ENCODE measurements at places on chromosomes 13 and 19.

DNA sequence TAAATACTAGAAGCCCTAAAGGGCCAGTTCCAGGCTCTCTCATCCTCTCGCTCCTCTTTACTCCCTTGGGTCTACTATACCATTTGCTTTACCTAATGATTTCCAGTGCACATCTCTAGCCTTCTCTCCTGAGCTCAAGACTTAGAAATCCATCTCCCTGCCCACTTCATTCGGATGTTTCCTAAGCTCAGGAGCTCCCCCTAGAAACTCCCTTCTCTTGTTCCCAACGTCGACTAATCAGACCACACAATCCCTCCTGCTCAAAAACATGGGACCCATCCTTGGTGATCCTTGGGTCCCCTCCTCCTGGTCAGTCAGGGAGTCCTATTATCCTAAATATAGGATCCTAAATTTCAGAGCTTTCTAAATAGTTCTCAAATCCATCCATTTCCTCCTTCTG is 21.1 kb upstream of the STK24 start:
- DNase-seq = no peak

DNA sequence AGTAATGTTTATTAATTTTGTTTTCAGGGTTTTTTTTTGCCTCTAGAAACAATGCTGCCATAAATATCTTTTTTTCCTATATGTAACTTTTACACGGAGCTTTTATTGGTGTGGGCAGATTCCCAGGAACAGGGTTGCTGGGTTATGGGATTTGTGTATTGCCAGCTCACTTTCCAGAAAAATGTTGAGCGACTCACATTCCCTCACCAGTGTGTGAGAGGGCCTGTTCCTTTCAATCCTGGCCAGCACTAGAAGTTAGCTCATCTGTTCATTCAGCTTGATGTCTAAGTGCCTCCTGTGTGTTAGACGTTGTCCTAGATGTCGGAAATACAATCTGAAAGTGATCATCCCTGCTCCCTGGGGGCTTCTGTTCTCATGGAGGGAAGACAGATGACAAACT is 2.6 kb downstream of the ZNF71 start:
- DNase-seq = no peak

- peak; percentile 86 for DNase-seq
Observed at GRCh38 chr19:46748325-46749109, 2.3 kb upstream of the STRN4 start.

GRCh38 chr19:18860725-18861124 is 29.0 kb downstream of the UPF1 start:
- DNase-seq = no peak

- DNase-seq = no peak
Observed at GRCh38 chr13:44234566-44234965, 139.1 kb upstream of the SERP2 start.

- no peak for DNase-seq
Observed at GRCh38 chr13:86922936-86923335, 748.2 kb upstream of the SLITRK5 start.

- peak; percentile 69 for DNase-seq
Observed at GRCh38 chr19:47284324-47284899, 9.7 kb downstream of the INAFM1 start.

- peak; percentile 72 for DNase-seq
Observed at GRCh38 chr13:30464496-30465342, 1.0 kb downstream of the HMGB1 start.

DNA sequence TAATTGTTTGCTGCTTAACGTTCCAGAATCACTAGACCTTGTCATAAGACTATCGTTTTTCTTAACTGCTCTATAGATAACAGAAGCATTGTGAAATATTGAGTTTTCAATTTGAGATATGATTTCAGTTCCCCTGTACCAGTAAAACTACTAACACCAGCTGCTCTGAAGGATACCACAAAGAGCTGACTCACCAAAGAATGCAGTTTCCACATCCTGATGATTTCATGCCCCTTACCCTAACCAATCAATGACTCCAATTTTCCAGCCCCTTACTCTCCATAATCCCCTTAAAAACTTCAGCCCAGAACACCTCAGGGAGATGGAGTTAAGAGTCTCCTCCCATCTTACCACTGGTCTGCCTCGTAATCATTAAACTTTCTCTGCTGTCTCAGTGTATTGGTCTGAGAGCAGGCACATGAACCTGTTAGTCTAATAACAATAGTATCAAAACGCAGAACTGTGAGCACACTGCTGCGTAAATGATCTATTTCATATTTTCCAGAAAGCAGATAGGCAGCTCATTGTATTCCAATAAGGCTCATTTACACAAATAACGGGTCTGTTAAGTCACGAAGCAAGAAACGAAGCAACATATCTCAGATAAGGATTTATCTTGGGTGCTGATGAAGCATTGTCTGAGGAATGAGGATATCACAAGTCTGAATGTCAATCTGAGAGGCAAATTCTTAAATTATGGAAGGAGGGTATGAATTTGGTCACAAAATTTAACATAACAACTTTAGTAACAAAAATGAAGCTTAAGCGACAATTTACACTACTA is 14.1 kb upstream of the CCNA1 start:
- DNase-seq = no peak

DNA sequence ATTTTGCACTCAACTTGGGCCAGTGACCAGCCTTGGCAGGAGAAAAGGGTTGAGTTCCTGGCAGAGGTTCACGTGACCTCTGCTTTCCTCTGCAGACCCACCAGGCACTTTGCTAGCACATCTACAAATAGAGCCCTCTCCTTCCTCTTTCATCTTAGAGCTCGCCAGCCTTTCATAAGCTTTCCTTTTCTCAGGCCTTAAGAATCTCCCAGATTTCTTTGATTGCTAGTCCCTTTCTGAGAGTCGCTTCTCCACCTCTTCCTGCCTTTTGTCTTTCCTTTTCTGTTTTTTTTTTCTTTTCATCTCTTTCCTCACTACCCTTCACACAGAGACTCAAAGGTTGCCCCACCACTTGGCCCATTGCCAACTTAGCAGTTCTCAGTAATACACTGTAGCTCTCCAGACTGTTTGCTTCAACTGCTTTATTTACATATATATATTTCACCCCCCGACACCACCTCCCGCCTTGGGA is 375.7 kb upstream of the SPRY2 start:
- DNase-seq = no peak

DNA sequence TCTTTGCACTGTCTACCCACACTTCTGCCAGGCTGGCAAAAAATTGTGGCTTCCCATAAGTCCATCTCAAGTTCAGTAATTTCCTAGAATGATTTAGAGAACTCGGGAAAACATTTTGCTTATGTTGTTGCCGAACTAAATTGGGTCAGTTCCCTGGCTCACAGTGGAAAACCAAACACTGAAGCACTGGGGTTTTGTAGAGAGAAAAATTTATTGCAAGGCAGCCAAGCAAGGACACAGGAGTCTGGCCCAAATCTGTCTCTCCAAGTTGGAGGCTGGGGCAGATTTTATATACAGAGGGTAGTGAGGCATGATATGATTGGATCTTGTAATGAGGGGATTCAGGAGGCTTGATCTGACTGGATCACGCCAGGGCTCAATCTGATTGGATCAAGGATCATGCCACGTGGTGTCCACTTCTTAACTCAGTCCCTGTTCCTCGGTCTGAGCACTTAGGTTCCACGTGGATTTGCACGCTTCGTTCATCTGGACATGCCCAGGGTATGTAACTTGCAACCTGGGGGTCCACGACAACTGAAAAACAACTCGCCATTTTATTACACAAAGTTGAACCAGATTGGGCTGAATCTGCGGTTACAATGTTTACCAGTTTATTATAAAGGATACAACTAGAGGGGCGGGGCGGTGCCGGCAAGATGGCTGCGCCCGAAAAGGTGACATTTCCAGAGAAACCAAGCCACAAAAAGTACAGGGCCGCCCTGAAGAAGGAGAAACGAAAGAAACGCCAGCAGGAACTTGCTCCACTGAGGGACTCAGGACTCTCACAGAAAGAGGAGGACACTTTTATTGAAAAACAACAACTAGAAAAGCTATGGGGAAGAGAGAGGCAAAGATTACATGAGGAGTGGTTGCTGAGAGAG is 7.3 kb downstream of the CD209 start:
- DNase-seq = no peak

DNA sequence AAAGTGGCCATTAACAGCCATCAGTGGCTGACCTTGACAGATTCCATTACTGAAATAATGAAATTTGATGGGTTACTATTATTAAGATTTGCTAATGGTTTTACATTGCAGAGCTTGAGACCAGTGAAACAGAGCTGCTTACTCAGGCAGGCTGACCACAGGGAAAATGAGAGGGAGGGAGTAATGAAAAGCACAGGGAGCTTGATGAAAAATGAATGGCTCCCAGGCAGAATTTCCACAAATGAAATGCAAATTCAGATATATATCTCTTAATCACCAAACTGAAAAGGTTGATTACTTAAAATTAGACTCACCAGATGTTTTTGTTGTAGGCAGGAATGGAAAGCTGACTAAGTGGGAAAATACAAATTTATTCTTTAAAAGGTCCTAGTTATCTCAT is 36.1 kb downstream of the HTR2A start:
- no peak for DNase-seq

DNA sequence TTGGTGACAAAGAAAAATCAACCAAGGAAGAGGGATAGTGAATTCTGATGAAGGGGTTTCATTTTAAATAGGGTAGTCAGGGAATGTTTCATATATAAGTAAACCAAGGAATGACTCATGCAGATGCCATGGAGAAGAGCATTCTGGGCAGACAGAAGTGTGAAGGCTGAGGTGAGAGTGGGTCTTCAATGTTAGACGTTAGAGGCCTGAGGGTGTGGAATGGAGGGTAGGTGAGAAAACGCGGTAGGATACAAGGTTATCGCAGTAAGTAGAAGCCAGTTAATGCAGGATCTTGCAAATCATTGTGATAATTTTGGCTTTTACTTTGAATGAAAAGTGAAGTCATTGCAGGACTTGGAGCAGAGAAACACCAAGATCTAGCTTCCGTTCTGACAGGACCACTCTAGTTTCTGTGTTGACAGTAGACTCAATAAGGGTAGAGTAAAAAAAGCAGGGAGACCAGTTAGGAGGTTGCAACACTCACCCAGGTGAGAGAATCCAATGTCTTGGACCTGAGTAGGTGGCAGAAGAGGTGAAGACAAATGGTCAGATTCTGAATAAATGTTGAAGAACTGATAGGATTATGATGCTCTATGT is 225.2 kb upstream of the TMTC4 start:
- DNase-seq = no peak

DNA sequence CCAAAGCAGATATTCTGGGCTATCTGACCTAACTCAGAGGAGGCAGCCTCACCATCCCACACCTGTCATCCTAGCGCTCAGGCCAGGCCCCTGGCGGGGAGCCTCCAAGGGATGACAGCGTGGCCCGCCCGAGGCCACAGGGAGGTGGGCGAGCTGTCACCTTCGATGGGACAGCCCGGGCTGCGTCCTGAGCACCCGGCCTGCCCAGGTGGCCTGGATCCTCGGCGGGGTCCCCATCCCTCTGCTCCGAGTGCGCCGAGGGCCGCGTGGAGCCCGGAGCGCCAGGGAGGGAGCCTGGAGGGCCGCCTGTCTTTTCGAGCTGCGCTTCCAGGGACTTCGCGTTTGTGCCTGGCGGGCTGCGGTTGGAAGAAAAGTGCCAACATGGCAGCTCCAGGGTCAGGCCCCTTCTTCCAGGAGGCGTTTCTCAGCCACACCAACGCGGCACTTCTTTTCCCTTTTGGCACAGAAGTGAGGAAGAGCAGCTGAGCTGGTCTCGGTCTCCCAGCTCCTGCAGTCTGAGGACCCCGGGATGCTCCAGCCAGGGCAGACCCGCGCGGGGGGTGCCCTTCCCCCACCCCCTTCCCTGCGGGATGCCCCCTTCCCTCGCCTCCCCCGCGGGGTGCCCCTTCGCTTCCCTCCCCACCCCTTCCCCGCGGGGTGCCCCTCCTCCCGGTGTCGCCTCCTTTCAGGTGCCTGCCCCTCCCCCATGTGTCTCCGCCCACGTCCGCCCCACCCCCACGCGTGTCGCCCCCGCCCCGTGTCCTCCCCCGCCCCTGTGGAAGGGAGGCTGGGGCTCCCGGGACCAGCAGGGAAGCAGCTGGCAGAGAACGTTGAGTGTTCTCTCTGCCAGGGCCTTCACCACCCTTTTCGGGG is 42.3 kb downstream of the GJA3 start:
- DNase-seq = peak; percentile 34

DNA sequence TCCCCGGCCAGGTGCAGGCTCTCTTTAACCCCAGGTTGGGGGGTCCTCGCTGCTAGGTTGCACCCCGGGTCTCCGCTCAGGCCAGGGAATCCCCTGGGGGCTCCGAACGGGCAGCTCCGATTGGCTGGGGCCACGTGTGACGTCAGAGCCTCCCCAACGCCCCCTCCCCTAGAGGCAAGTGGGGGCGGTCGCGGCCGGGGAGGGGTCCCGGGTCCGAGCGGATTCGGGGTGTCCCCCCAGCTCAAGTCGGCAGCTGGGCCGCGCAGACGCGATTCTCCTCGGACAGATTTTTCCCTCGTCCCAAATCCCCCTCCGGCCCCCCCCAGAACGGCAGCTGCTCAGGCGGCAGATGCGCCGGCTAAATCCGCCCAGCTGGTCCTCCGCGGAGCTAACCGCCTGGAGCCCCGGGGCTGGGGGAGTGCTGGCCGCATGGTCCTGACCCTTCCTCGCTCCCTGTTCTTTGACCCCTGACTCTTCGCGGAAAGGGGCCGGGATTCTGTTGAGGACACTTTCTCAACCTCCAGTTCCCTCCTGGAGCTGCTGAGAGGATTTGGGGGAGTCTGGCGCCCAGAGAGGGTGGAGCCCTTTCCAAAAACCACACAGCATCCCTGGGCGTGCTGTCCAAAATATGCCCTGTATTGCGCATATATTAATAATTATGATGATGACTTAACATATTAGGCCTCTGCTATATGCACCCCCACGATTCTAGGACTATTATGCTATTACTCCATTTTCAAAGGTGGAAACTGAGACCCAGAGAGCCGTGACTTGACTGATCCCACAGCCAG is 25.4 kb upstream of the SEMA6B start:
- peak; percentile 20 for DNase-seq

DNA sequence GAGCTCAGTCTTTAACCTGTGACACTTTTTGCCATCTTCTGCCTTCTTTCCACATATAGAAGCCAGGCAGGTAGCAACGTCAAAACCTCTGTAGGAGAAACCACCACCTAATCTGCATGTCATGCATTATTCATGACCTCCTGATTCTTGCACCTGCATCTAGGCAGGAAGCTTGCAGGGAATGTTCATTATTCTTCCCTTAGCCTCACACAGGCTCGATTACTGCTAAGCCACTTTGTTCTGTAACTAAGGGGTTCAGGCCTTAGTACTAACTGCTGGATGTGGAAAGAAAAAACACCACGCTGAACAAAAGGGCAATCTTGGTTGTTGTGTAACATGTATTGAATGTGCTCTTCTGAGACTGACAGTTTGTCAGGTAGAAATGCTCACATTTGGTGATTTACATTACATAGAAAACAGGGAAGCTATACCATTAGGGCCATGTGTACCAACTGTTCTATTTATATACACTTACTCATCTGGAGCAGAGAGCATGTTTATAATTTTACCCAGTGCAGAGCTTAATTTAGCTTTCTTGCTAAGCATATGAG is 366.9 kb downstream of the KLF12 start:
- no peak for DNase-seq
